ENCODE measurements at places on chromosomes 12 and 14.

DNA sequence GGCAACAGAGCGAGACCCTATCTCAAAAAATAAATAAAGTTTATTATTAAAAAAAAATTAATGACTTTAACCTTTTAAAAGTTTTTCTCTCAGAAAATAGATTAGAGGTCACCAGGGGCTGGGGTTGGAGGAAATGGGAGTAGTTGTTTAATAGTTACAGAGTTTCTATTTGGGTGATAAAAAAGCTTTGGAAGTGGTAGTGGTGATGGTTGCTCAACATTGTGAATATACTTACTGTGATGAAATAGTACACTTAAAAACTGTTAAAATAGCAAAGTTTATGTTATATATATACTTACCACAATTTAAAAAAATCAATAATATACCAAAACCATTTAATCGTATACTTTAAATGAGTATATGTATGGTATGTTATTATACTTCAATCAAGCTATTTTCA is 59.6 kb downstream of the ARL6IP4 start:
- no peak for DNase-seq

- DNase-seq = no peak
Observed at GRCh38 chr12:34398706-34399630, 376.7 kb downstream of the ALG10 start.

DNA sequence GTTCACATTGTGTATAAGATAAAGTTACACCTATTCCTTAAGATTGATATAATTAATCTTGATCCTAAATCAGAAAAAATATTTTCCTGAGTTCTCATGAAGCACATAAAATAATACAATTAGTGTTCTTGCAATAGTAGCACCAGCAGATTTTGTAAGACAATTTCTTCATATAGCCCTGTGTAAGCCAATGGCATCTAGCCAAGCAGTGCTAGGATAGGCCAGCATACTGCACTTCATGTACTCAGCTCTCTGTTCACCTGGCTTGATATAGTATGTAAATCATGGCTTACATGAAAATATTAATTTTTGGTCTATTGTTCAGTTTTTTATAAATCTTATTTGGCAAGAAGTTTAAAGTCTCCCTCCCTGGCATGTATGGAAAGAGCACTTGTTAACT is 1.9 kb downstream of the KLRF2 start:
- no peak for DNase-seq

- DNase-seq = no peak
Observed at GRCh38 chr12:109559200-109559505, 14.2 kb downstream of the MMAB start.

DNA sequence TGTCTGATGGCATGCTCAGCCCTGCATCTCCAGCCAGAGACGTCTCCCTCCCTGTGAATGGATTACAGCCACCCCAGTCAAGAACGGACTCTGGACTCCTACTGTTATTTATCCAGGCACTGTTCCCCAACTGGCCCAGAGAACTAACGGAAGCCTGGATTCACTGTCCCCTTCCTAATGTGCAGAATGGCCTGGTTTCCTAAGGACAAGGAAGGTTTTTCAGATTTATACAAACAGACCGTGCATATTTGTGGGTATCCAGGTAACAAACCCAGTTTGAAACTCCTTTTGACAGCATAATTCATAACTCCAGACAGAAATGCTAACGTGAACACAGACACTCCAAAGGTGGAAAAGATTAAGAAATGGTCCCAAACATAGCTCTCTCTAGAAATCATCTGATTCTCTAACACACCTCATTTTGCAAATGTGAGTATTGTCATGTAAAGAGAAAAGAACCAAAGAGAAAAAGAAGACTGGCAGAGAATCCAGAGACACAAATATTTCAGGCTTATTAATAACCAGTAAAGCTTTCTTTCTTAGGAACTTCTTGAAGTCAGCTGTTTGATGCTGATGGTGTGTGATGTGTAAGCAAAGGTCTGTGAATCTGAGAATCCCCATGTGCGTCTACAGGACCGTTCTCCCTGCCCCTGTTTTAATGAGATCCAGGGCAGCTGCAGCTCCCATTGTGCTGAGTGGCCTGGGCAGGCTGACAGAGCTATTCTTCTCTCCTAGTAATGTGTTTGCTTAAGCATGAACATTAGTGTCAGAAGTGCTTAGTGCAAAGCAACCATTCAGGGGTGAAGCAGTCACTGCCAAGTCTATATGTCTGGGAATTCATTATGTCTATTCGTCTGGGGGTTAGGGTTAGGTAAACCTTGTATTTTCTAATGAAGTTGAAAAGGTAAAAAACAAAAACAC is 86.8 kb upstream of the HIF1A start:
- DNase-seq = no peak

DNA sequence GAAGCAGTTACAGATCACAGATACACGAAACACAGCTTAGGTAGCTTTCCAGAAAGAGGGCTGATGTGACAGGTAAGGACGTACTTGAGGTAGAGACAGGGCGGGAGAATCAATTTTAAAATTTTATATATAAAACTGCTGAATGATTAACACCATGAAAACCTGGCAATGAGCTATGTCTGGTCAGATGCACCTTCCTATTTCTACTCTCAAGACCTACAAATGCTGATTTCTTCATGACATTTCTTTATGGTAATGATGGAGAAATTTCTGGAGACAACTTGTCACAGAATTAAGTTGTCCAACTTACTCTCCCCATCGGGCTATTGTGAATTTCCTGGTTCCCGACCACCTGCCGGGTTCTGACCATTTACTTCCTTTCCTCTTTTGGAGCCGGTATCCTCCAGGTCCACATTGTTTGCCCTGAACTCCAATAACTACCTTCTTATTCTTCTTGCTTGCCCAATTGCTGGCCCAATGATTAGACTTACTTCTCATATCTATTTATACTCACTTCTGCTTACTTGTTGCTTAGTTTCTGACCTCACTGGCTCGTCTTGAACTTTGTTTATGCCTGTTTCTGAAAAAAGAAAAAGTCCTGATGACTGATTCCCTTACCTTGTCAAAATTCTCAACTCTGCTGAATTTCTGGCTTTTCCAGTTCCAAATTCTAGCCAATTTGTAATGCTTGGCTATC is 12.8 kb upstream of the ATP2B1 start:
- DNase-seq = no peak

DNA sequence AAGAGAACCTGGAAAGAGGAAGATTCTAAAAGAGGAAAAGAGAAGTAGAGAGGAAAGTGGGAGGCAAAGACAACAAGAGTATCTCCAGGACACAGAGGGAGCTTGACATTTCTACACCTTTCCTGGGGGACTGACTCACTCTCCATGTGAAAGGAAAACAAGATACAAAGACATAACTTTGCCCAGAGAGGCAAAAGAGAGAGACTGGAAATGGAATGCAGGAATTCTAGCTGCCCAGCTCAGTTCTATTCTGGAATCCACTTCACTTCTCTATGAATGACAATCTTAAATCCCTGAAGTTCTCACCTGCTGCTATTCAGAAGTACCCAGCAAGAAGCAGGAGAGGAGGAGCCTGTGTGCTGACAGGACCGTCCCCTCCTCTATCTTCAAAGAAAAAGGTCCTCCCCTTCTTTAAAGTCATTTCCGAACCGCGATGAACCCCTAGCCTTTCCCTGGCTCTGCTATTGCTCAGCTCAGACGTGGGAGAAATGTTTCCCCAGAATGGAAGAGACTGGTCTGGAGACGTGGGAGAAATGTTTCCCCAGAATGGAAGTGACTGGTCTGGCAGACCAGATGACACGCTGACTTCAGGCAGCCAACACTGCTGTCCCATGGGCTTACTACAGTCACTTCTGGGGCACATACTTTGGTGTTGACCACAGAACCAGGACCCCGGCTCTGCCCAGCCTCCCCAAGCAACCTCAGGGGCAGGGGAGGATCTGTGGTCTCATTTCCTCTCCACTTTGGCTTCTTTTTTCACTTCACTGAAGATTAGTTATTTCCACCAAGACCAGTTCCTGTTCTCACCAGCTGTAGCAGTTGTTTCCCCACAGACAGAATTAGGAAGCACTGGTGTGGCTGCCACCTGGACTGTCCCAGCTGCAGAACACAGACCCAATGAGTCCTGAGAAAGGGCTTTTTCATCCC is 8.3 kb downstream of the FMNL3 start:
- DNase-seq = peak; percentile 52

DNA sequence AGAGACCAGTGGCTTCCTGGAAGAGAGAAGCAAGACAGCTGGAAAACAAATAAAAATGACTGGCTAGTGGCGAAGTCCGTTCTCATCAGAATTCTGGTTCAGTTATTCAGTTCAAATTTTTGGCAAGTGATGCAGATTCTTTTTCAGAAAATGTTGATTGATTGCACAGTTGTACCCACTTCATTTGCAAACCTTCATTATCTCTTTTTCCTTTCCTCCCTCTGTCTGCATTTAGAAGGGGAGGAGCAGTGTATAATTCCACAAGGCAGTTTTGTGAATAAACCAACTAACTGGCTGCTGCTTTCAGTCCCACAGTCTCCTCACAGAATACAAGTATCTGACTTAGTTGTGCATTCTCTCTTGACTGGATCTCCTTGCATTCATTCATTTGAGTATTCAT is 417.5 kb downstream of the NPAS3 start:
- DNase-seq = no peak

DNA sequence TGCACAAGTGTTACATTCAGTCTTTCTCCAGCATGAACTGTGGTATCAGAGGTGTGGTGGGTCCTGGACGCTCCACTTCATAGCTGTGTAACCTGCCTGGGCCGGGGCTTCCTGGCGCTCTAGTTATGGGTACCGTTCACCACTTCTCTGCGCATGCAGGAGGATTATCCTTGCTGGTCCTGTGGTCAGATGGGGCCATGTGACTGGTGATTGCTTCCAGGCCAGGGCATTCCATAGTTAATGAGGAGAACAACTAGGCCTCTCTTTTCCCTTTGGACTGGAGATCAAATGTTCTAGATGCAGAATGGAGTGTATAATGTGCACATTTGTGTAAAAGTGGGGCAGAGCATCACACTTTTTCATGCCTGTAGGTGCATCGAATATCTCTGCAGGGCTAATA is 444.0 kb downstream of the AACS start:
- no peak for DNase-seq

Measured in astrocyte of the cerebellum (primary cell).